Activated T-helper 17 cell treated with anti-CD3 and anti-CD28 coated beads, Interleukin-2, amount 50 U/mL, for 72 hours (primary cell): ENCODE measurements at places on chromosomes 7 and 10. TPM values are rescaled to one million over a fixed set of nuclear protein-coding genes. Genes with fewer than 3 reads are reported as not detected.
A peak's percentile ranks its signal among the peaks of the same experiment; 100 is the strongest.

The SERPINE1 gene
- 0.30 TPM for total RNA-seq

DNA sequence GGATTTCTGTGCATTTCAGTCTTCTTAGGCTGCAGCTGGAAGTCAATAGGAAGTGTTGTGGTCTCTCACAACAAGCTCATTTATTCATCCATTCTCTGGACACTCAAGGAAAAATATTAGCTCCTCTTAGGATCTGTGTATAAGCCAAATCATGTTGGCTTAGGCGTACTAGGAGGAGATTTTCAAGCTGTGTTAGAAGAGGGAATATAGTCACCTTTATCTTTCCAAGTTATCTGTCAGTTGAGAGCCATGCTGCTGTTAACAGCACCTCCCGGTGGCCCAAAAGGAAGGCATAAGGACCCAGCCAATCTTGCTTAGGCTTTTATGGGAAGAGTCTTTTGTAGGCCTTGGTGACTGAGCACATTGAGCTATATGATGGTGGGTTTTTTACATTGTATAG lies 220.0 kb downstream of the LRMDA start:
- no peak for ATAC-seq

DNA sequence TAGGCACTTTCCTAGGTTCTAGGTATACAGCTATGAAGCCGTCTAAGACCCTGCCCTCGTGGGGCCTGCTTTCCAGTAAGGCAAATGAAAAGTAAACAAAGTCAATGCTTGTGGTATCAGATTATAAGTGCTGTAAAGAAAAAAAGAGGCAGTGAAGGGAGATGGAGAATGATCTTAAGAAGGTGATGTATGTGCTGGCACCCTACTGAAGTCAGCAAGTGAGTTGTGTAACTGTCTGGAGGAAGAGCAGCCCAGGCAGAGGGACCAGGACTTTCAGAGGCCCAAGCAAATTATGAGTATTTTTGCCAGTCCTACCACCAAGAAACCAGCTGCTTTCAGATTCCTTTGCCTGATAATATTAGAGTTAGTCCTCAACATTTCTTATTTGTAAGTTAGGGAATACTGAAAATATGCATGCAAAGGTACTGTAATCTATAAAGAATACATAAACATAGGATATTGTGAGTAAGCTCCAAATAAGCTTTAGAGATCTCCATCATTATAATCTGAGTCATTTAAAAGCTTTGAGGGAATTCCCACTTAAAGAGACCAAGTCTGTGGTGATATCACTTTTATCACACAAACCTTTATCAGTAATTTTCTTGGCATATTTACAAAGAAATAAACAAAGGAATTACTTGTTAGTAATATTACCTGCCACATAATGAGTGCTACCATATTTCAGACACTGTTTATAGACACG lies 329.2 kb upstream of the LRGUK start:
- no peak for ATAC-seq

GRCh38 chr7:152011860-152012259 lies 13.6 kb upstream of the GALNT11 start:
- no peak for ATAC-seq

DNA sequence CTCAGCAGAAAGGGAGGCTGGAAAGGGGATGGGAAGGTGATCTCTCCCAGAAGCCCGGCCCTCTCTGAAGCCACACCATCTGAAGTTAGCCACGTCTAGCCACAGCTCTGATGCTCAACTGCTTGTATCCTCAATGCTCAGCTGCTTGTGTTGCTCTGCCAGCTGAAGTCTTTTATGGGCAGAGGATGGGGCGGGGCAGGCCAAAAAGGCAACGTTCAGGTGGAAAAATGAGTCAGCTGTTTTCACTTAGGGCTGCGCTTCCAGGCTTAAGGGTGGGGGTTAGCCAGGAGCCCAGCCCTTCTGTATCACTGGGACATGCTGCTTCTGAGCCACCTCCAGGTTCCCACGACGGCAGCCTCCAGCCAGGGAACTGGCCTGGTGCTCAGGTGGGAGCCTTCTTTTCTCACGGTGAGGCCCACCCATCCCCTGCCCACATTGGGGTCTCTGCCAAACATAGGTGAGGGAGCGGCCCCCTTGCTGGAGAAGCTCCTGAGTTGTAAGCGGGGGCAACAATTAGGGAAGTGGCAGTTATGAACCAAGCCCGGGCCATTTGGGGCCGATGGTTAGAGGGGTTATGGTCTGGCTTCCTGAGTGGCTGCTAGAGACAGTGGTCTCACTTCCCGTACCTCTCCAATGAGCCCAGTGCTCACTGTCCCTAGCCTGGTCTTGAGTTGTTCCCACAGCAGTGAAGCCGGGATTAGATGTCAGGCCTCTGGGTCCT lies 44.9 kb upstream of the CNPY1 start:
- no peak for ATAC-seq

- no peak for ATAC-seq
Measured at GRCh38 chr10:119452396-119452795, 90.1 kb downstream of the RGS10 start.

GRCh38 chr7:1004018-1004852 lies 21.3 kb downstream of the CYP2W1 start:
- ATAC-seq = no peak

DNA sequence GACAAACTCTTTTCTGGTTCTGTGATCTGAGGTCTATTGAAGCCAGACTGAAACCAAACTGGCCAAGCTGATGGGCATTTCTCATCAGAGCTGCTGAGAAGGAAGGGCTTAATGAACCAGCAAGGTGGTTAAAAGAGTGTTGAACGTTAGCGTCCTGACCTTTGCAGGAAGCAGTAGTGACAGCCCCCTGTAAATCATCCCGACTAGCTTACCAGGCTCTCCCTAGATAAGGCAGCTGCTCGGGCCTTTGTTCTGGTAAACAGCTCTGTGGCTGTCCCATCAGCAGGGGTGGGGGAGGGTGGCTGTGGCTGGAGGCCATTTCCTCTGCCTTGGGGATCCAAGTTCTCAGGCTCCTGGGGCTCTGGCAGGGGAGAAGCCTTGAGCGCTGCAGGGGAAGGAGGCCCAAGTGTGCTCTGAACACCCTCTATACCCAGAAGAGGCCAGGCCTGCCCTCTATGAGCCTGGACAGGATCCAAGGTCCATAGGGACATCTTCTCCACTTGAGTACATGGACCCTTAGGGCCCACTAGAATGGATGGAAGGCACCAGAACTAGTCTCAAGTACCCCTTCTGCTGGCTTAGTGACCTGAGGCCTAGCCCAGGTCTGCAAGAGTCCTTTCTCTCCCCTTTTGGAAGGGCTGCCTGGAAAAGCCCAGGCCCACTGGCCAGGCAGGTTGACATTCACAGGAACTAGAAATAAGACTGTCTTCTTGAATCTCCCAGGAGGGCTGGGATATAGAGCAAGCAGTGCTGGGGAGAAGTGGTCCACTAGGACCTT lies 134.6 kb downstream of the ARHGAP22 start:
- no peak for ATAC-seq

GRCh38 chr10:62456611-62457101 lies 82.5 kb downstream of the ZNF365 start:
- ATAC-seq = no peak

DNA sequence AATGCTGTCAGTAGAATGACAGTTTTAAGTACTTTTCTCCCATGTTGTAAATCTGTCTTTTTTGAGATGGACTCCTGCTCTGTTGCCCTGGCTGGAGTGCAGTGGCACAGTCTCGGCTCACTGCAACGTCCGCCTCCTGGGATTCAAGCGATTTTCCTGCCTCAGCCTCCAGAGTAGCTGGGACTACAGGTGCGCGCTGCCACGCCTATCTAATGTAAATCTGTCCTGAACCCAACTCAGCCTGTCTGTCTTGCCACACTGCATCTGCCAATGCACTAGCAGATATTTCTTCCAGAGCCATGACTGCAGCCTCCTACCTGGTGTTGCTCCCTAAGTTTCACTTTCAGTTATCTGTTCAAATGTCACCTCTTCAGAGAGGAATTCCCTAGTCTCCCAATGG lies 264.1 kb downstream of the PHF14 start:
- ATAC-seq = no peak

The PON1 gene
- not detected for total RNA-seq

DNA sequence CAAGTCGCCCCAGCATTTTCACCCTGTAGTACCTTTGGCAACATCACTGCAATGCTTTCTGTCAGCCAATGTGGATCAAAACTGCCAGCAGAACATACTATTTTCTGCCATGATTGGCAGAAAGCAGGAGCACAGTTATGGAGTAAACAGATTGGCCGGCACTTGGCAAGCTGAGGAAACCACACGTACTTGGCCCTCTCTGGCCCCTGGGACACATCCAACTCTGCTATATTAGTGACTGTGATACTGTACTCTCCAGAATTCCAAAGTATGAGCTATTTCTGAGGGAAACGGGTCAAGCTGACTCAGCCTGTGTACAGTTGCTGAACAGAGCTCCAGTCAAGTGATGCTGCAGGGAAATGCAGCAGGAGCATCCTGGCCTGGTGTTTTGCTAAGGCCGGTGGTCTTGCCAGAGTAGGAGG lies 39.8 kb upstream of the LANCL2 start:
- no peak for ATAC-seq

DNA sequence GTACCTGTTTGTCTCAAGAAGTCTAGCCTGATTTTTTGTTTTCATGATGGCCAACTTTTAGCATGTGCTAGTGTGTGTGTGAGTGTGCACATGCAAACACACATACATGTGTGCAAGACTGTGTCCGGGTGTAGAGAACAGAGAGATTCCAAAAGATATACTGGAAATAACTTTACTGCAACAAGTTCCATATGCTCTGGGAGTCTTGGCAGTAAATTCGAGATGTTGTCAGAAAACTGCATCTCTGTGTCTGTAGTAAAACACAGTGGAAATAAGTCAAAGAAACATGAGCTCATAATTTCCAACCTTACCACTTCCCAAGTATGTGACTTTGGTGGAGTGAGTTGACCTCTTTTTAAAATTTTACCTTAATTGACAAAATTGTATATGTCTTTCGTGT lies 950.8 kb upstream of the C7orf33 start:
- no peak for ATAC-seq

DNA sequence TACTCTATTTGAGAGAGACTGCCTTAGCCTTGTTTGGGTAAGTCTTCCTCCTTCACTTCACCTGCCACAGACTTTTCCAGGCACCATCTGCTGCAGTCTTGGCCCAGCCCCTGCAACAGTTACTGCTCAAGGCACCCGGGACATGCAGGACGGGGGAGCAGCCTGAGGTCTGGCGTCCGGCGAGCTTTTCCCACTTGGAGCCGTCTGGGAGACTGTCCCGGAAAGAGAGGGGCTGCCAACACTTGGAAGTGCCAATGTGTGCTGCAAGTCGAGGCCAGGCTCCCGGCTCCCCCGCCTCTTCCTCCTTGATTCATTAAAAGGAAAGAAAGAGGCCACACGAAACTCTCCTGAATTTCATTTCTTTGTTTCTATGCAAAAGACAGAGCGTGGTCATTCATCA lies 13.7 kb downstream of the HTRA1 start:
- ATAC-seq = no peak

DNA sequence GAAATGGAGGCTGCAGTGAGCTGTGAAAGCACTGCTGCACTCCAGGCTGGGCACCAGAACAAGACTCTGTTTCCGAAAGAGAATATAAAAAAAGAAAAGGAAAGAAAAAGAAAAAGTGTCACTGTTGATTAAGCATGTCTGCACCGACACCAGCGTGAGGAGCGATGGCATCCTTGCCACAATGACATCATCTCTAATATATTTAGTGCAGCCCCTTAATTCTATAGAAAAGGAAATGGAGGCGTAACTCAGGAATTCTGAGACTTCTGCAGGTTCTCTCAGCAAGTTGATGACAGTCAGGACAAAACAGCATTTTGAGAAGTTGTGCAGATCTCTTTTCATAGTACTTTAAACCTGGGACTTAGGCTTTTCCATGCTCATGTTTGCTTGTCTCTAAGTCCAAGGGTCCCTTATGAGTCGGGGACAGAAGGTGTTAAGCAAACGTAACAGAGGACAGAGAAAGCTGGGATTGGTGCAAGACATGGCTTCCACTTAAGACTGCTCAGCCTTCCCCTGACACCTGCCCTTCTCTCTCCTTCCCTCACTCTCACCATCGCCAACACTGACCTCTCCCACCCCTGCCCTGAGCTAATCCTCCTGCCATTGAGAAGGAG lies 16.9 kb upstream of the ANKRD1 start:
- no peak for ATAC-seq

GRCh38 chr7:156167417-156167807 lies 355.1 kb upstream of the SHH start:
- ATAC-seq = no peak

DNA sequence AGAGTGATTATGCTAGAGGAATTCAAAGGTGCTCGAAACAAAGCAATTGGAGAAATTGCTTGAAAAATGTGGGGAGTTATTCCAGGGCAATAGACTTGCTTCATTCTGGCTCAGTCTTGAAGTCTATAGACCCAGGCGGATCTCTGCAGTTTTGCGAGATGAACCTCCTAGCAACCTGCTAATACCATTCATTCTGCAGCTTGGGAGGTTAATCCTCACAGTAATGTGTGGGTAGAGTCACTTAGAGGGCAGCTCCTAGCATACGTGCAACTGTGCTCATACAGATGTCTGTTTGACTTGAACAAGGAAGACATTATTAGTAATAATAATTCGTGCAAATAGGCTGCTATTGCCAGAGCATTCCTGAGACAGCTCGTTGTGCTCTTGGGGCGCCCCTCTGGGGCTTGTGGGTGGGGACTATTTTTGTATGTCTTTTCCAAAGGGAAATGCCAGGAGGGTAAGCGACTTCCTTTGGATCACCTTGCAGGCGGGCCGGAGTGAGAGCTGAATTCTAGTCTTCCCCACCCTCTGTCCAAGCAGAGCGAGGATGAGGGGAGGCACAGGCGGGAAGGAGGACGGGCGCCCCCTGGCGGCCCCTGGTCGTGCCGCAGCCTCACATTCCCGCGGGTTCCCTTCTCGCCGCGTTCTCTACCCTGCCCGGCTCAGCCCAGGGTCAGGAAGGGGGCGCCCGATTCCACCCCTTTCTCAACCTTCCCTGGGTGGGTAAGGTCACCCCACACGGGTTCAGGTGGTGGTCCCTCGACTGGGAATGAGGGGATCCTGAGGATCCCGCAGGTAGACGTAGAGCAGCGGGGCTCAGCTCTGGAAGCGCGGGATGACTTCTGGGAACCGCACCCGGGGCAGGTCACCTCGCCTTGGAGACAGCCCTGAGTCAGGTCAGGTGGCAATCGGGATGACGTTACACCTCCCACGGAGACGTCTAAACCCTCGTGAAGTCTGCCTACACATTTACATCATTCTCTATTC lies 241.5 kb downstream of the PHTF2 start:
- peak; percentile 89 for ATAC-seq

DNA sequence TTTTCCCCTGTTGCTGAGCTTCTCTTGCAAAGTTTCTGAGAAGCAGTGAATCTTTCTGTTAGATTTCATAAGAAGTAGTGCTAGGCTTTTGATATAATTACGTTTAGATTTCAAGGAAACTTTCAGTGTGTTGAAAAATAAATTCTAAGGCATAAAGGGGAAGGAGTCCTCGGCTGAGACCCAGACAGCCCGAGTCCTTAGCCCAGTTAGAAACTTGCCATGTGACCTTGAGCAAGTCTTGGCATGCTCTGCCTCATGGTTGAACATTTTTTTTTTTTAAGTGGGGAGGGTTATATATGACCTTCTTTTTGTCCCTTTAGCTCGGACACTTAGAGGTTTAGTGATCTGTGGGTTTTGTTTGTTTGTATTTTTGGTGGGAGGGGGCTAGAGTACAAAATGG lies 117.5 kb downstream of the TCF7L2 start:
- ATAC-seq = no peak
